ENCODE measurements at places on chromosomes 1 and 21. TPM values are rescaled to one million over a fixed set of nuclear protein-coding genes. Genes with fewer than 3 reads are reported as not detected.

DNA sequence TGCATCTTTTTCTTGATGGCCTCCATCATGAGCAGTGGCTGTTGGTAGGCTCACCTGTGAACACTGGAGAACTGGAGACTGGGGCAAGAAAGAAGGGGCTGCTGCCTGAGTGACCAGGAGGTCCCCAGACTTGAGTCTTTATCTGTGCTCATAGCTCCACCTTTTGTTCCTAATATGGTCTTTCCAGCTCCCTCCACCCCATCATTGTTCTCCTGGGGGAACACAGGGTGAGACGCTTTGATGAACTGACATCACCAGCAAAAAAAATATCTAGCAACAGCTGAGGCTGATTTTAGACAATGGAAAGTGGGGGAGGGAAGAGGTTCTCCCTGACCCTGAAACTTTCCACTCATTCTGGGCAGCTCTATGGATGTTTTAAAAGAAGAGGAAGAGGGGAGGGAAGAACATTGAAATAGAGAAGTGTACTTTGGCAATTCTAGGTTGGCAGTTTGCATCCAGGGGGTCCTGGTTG, at the start of gene TPM3:
TSS of gene TPM3 (minus strand) at position 111 of the 472 bp plus-strand sequence. CDS start at position 29, 82 bp downstream.
- H3K27me3 ChIP-seq, result peaks cover 36% of the 10 kb centered on the region
- DNase-seq, result no peak
- no peak within 1 kb of the TSS for H3K4me3 ChIP-seq
- H3K4me1 ChIP-seq, result peaks cover 9% of the 10 kb centered on the region

DNA sequence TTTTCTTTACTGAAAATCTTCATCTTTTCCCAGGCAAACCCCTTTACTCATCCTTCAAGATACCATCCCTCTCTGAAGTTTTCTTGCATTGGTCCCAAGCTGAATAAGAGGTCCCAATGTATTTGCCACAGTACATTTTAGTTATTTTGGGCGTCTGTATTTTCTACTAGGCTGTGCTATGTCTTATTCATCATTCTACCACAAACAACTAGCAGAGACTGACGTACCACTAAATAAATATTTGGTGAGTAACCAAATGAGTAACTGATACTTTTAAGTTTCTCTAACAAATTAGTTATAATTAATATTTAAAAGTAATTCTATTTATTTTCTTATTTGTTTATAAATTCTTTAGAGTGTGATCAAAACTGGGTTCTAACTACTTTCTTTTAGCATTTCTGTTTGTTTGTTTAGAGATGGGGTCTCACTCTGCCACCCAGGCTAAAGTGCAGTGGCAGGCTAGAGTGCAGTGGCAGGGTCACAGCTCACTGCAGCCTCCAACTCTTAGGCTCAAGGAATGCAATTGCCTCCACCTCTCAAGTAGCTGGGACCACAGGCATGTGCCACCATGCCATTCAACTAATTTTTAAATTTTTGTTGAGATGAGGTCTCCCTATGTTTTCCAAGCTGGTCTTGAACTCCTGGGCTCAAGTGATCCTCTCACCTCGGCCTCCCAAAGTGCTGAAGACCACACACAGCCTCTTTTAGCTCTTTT, 33.1 kb downstream of the NDC1 start:
- peaks cover 11% of the 10 kb centered on the region for H3K4me1 ChIP-seq
- no peak overlapping the region for H3K27ac ChIP-seq
- H3K27me3 ChIP-seq, result no peaks in the 10 kb centered on the region
- peaks cover 34% of the 10 kb centered on the region for H3K36me3 ChIP-seq
- DNase-seq, result no peak

- DNase-seq, result no peak
- peaks cover 15% of the 10 kb centered on the region for H3K36me3 ChIP-seq
- no peak overlapping the region for H3K27ac ChIP-seq
- H3K27me3 ChIP-seq, result no peaks in the 10 kb centered on the region
These were observed 55.6 kb downstream of the CLSTN1 start for GRCh38 chr1:9767964-9768668.

- H3K4me3 ChIP-seq, result no peak overlapping the region
- no peaks in the 10 kb centered on the region for H3K36me3 ChIP-seq
- no peak for DNase-seq
These were observed 61.2 kb downstream of the DNM3 start for GRCh38 chr1:171902527-171902926.

DNA sequence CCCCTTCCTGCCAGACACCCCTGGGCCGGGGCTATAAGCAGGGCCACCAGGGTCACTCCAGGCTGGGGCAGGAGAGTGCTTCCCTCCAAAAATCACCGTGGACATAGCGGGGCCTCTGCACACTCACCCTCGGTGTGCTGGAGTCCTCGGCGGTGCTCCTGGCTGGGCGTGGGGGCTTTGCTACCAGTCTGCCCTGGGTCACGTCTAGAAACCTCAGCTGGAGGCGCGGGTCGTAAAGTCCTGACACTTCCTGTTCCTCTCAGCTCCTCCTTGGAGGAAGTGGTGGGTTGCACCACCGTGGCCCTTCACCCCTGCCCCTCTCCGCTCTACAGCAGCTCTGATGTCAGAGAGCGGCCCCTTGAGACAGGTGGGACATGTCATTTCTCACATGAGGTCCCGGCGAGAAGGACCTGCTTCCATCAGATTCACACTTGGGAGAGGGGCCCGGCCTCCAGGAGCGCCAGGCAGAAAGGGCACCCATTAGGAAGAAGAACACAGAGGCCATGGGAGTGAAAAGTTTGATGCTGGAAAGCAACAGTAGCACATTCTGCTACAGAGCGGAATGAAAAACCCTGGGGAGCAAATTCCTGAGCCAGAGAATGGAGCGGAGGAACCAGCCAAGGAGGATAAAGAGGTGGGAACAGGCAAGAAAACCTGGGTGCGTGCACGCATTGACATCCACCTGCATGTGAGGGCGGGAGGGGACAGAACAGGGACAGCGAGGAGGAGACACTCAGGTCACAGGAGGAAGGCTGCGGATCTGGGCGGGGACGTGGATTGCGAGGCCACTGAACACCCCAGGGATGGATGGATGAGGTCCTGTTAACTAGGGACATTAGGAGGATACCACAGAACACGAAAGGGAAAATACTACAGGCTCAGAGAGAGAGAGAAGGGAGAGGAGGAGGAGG, at the start of gene ITGB2:
TSS of gene ITGB2 (minus strand) at position 206 of the 911 bp plus-strand sequence. CDS start 10,117 bp downstream, outside the sequence.
- H3K4me3 ChIP-seq, result peak within 1 kb of the TSS; percentile 99
- peak; percentile 56 for DNase-seq
- H3K36me3 ChIP-seq, result peaks cover 29% of the 10 kb centered on the region
- peaks cover 84% of the 10 kb centered on the region for H3K4me1 ChIP-seq
- H3K27ac ChIP-seq, result peak within 1 kb of the TSS; percentile 93

DNA sequence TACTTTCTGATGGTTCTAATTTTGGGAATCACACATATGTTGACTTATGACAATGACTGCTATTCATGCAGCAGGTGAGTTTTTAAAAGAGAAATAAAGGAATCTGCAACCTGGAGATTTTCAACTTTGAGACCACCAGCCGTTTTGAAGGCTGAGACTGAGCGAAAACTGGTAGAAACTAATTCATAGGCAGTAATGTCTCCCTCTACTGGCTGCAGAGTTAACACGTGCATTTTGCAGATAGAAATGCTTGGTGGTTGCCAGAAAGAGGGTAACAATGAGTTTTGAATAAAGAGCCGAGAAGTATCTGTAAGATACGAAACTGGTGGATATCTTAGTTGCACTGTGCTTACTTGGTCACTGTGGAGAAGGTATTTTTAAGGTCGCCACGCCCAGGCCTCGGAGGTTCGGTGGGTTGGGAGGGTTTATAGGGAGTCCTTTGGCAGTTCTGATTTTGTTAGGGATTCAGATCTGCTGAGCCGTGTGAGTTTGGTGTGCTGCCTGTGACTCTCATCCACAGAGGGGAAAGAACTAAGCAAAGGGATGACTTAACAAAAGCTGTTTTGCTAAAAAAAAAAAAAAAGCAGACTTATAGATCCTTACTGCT, 83.0 kb downstream of the RYR2 start:
- no peaks in the 10 kb centered on the region for H3K27me3 ChIP-seq
- no peak for DNase-seq
- no peaks in the 10 kb centered on the region for H3K4me1 ChIP-seq
- H3K4me3 ChIP-seq, result no peak overlapping the region
- H3K36me3 ChIP-seq, result no peaks in the 10 kb centered on the region

Gene FALEC
- not detected for total RNA-seq

Gene CLCA2
- not detected for total RNA-seq
